ENCODE measurements at places on chromosomes 4 and X. TPM values are rescaled to one million over a fixed set of nuclear protein-coding genes. Genes with fewer than 3 reads are reported as not detected.

Gene GSX2
- total RNA-seq = not detected

Gene CTAG1A
- total RNA-seq = not detected

Gene NAP1L2
- 0.49 TPM for total RNA-seq

Gene PARM1
- total RNA-seq = 0.63 TPM

Gene PF4V1
- total RNA-seq = not detected

Gene OGT
- 93.7 TPM for total RNA-seq

Gene GASK1B
- 37.6 TPM for total RNA-seq

Gene SSX3
- not detected for total RNA-seq
